ENCODE measurements at places on chromosomes 2 and 18. TPM values are rescaled to one million over a fixed set of nuclear protein-coding genes. Genes with fewer than 3 reads are reported as not detected.

DSC3 gene
- 0.13 TPM for total RNA-seq

ANKRD53 gene
- total RNA-seq, result 0.73 TPM

ITGA6 gene
- total RNA-seq, result 248 TPM

SLC35F6 gene
- total RNA-seq, result 49.4 TPM

ERICH2 gene
- not detected for total RNA-seq

ANAPC1 gene
- total RNA-seq, result 60.8 TPM

NYAP2 gene
- total RNA-seq, result not detected

VSNL1 gene
- total RNA-seq, result not detected

RTKN gene
- total RNA-seq, result 5.6 TPM

RTP5 gene
- not detected for total RNA-seq

SNRNP200 gene
- total RNA-seq, result 83.0 TPM

ODC1 gene
- total RNA-seq, result 235 TPM

TUBA3E gene
- total RNA-seq, result not detected

GALNT13 gene
- not detected for total RNA-seq

RAB17 gene
- total RNA-seq, result 0.49 TPM

COL4A4 gene
- under 0.01 TPM for total RNA-seq

SNED1 gene
- 4.3 TPM for total RNA-seq

ALK gene
- total RNA-seq, result not detected

MARCO gene
- total RNA-seq, result not detected

B3GNT2 gene
- total RNA-seq, result 24.0 TPM

CABYR gene
- 6.4 TPM for total RNA-seq

SNORC gene
- 1.6 TPM for total RNA-seq
